ENCODE measurements at places on chromosomes 1 and 21.

DNA sequence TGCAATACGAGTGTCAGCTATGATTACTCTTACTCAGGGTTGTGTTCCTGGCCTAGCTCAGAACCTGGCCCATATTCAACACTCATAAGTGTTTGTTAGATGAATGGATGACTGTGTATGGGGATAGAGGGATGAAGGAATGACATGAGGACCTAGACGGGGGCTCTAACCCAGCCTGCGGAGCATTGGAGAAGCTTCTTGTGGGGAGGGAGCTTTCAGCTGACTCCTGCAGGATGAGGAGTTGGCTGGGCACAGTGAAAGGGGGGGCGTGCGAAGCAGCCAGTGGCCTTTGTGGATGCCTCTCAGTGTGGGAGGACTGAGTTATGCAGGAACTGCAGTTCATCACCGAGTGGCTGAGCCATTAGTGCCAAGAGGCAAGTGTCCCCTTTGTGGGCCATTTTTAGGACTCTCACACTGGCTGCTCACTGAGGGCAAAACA, 1.2 kb upstream of the EXTL1 start:
- DNase-seq: no peak

- DNase-seq: no peak
Observed at GRCh38 chr1:115978292-115978941, 2.1 kb downstream of the SLC22A15 start.

GRCh38 chr1:110235834-110236682, 25.9 kb downstream of the KCNC4 start:
- no peak for DNase-seq

DNA sequence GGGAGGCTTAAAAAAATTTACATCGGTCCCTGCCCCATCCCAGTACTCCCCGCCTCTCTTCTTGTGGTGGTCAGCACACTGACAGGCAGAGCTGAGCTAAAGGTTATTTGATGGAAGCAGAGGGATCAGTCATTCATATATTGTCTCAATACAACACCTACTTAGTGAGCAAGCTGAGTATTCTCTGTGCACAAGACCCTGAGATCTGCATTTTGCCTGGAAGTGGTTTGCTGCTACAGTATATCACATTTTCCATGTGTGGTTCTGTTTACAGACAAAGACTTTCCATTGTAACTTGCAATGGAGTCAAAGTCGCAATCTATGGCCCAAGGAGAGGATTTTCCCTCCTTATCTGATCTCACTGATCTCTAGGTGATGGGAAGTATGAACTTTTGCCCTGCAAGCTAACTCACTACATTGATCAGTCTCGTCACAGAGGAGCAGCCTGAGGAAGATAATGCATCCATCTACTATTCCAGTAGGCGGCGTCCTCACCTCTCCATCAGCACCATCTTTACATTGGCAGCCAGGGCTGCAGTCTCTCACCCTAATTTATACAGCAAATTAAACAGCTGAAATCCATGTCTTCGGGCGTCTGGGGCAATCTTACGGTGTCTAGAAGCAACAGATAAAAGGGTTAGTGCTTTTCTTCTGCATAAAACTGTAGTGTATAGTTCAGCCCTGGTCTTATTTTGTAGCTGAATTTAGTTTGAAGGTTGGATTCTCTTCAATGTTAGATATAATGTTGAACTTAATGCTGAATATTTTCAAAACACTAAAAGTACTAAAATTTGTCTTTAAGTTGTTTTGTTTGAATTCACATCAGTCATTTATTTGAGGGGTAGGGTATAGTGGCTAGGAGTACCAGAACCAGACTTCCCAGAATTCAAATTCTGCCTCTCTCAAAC, 3.2 kb upstream of the TRAF5 start:
- no peak for DNase-seq

DNA sequence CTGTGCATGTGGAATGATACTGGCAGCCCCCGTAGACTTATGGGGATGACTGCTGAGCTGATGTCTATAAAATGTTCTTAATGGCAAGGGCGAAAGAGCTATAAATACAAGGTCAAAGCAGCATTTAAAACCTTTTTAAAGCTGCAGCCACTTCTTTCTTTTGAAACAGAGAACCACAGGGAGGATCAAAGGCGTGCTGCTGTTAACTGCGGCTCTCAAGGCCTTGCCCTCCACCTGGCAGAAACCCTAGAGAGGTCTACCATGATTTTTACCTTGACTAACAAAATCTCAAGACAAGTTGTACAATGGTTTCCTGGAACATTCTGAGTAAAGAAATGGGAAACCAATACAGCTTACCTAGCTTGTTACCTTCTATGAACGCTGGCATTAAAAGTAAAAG, 89.7 kb downstream of the SLC45A1 start:
- DNase-seq: no peak

DNA sequence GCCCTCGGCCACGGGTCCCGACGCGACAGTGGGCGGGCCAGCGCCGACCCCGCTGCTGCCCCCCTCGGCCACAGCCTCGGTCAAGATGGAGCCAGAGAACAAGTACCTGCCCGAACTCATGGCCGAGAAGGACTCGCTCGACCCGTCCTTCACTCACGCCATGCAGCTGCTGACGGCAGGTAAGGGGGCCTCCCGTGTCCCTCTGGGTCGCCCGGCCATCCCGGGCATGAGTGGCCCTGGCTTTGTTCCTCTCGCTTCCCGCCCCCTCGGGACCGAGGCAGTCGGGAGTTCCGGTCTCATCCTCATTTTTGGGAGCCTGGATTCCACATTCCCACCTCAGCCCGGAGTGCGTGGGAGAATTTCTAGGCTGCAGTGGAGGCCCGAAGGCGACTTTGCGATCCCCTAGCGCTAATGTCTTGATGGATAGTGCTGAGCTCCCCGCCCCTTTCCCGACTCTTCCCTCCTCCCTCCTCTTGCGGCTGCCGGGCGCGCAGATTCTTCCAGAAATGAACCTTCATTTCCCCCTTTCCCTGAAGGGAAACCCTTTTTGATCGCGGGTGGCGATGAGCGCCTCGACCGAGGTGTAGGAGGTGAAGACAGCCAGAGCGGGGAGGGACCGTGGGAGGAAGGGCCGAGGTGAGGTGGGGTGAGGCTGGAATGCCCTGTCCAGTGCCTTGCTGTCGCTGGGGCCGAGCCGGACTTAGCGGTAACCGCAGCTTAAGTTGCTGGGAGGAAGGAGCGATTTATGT, 705 bp downstream of the KHDRBS1 start:
- no peak for DNase-seq

GRCh38 chr1:206902702-206903101, 5.5 kb downstream of the IL24 start:
- DNase-seq: no peak

DNA sequence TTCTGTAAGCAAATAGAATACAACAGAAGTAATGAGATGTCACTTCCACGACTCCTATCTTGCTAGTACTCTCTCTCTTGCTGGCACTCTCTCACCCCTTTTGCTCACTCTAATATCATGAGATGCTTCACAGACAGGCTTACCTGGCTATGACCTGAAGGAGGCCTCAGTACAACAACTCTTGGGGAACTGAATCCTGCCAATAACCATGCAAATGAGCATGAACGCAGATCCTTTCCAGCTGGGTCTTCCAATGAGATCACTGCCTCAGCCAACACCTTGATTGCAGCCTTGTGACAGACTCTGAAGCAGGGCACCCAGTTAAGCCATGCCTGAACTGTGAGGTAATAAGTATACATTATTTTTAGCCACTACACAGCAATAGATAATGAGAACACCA, 53.1 kb upstream of the ADAR start:
- no peak for DNase-seq

Data from GM19239 (cell line).